Left renal pelvis (tissue), 4 donors: ENCODE measurements at places on chromosomes 6 and 20.

- no peak for DNase-seq
Observed at GRCh38 chr20:46040902-46041535, 12.0 kb downstream of the SLC12A5 start.

- no peak for DNase-seq
Observed at GRCh38 chr20:57598060-57598459, 22.2 kb downstream of the ZBP1 start.

- DNase-seq = no peak
Observed at GRCh38 chr6:35082046-35082732, 59.0 kb downstream of the TCP11 start.

DNA sequence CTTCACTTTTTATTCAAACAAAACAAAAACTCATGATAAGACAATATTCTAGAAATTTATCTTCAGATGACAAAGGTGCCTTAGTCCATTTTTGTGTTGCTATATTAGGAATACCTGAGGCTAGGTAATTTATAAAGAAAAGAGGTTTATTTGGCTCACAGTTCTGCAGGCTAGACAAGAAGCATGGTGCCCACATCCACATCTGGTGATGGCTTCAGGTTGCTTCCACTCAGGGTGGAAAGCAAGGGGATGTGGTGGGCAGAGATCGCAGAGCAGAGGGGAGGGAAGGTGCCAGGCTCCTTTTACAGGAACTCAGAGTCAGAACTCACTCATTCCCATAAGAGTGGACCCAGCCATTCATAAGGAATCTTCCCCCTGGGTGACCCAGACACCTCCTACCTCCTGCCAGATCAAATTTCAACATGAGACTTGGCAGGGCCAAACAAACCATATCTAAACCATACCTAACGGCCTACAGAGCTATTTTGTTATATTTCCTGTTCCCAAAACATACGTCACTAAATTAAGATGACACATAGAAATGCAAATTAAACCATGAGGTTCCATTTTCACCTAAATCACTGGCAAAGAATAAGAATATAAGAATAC is 26.4 kb downstream of the ABHD12 start:
- DNase-seq = no peak

DNA sequence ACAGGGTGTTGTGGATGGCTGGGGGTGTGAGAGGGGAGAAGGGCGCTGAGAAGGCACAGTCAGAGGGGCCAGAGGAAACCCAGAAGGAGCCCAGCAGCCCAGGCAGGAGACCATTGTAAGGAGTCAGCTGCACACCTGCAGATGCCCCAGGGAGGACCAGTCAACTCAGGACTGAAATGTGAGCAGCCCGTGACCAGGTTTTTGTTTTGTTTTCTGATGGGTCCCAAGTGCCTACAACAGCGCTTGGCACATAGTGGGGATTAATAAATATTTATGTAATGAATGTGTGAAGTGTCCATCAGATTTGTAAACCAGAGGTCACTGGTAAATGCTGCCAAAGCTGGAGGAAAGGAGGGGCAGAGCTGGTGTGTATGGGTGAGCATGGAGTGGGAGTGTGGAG is 30.2 kb downstream of the TRAM2 start:
- no peak for DNase-seq
